ENCODE measurements at places on chromosomes 1 and 21. TPM values are rescaled to one million over a fixed set of nuclear protein-coding genes. Genes with fewer than 3 reads are reported as not detected.

The GNAT2 gene
- not detected for total RNA-seq

The PPFIA4 gene
- total RNA-seq = 0.38 TPM

The ABCD3 gene
- 21.7 TPM for total RNA-seq

The LRRC38 gene
- not detected for total RNA-seq

Measured in A549 treated with ZK216348 at 1 μM for 4 hours (cell line).